ENCODE measurements at places on chromosomes 6 and 20. TPM values are rescaled to one million over a fixed set of nuclear protein-coding genes. Genes with fewer than 3 reads are reported as not detected.

DNA sequence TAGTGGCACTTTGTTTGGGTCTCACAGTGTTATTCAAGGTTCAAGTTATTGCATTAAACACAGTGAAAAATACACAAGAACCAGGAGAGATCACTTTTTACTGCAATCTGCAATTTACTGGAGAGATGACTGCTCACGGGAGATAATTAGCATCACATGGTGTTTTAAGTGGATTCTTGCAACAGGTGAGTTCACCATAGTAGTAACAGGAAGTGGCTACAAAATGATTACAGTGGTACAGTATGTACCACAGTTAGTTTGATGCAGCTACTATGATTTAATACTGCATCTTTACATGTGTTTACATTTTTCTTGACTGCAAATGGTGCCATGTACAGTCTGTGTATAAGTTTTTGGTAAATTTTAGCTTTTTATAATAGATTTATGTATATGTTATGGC, 96.5 kb upstream of the SCP2D1 start:
- no peak for DNase-seq

DNA sequence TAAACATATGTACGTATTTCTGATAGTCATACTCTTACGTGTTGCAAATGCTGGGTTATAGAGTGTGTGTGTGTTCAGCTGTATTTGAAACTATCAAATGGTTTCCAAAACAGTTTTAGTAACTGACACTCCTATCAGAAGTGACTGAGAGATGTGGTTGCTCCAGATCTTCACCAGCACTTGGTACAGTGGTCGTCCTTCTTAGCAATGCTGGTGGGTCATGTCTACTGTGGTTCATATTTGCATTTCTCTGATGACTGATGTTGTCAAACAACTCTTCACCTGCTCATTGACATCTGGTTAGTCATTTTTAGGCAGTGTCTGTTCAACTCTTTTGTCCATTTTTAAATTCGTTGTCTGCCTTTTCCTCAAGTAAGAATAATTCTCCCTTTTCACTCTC, 259.3 kb downstream of the KIF16B start:
- DNase-seq: no peak

GRCh38 chr6:147891671-147892070, 383.2 kb downstream of the SAMD5 start:
- DNase-seq: no peak

- DNase-seq: no peak
These were observed 84.8 kb downstream of the TRMT11 start for GRCh38 chr6:126071000-126071647.

The VSTM2L gene
- total RNA-seq: 17.7 TPM

The MAN1A1 gene
- total RNA-seq: 22.4 TPM

- no peak for DNase-seq
These were observed 203.0 kb downstream of the PLCB1 start for GRCh38 chr20:8335059-8335458.

DNA sequence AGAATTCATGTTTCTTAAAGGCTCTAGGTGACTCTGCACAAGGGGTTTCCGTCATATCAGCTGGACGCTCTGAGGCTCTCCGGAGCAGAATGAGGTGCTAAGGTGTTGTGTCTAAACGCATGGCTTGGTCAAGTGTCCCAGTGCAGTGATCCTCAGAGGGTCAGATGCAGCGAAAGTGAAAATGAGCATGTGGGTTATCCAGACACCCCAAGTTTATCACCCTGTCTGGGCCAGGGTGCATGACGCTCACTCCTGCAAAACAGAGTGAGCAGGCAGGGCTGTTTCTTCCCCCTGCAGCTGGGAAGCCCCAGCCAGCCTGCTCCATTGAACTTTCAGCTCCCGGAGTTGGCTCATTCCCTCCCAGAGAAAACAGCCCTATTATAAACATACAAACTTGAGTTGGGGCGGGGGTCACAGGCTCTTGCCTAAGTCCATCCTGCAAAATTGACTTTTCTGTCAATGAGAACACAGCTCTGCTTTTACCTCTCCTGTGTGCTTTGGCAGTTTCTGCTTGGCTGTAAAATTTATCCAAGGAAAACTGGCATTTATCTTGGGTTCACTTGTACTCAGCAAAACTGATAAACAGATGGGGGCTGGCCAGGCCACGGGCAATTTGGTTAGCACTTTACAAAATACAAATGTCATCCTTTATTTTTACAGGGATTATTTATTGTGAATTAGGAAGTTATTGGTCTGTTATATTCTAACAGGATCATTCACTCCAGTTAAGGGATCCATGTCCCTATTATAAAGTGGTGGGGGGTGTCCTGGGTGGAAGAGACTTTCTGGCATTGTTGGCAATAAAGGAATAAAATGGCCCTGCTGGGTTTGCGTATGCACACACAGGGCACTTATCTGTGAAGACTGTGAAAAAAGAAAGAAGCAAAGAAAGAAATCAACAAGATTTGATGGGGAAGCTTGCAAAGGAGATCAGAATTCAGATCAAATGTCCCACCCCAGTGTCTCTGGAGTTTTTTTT, 154.9 kb downstream of the FOXA2 start:
- no peak for DNase-seq

DNA sequence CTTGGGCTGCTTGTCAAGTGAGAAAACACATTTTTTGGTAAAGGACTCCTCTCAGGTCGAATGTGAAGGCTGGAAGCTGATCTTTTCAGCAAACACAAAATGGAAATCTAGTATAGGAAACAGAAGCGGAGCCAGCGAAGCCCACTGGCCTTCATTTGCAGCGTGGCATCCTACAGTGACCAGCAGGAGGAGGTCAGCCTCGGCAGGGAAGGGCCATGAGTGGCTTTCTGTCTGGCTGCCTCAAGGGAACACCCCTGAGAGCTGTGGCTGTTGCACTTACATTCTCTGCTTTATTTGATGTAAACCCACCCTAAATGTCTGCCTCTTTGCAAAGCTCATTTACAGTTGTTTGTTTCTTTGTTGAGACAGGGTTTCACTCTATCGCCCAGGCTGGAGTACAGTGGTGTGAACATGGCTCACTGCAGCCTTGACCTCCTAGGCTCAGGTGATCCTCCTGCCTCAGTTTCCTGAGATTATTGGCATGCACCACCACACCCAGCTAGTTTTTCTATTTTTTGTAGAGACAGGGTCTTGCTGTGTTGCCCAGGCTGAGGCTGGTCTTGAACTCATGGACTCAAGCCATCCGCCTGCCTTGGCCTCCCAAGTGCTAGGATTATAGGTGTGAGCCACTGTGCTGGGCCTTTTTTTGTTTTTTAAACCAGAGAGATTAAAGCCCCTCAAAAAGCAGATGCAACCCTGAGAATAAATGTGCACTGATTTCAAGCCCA, 322.0 kb upstream of the SOX4 start:
- DNase-seq: no peak

The MCHR2 gene
- not detected for total RNA-seq

GRCh38 chr6:143097224-143097795, 36.6 kb downstream of the AIG1 start:
- no peak for DNase-seq

DNA sequence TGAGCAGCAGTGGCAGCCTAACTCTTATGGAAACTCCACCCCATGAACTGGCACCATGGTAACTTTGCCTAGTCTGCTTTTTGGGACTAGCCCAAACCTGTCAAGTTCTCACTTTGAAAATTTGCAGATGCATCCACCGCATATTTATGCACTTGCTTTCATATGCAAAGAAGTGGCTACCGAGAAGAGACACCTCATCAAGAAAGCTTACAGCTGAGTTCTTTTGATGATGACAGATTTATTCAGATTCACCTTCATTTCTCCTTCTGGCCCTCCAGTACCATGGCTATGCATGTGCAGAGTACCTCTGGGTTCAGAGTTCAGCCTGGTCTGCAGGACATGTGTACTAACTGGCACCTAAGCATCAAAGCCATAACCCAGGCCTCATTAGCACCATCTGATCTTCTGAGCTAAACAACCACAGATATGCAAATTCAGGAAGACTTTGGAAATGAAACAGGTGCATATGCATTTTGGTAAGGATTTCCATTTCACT, 154.3 kb upstream of the TENT5A start:
- no peak for DNase-seq

DNA sequence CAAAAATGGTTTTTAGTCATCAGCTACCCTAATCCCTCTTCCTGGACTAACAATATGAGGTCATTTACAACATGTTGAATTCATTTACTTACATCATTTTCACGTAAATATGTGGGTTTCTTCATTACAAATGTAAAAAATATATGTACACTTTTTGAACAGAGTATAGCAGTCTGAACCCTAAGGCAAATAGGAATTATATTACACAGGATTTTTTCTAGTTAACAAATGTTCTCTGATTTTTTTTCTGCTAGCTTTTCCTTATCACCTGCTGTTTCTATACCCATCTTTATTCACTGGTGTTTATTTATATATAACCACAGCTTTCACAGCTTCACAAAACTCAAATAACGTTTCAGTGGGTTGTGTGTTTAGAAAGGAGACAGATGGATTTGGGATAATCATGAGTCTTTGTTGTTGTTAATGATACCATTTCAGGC, 21.0 kb upstream of the CD2AP start:
- DNase-seq: no peak

- DNase-seq: no peak
These were observed 86.9 kb downstream of the C6orf118 start for GRCh38 chr6:165222315-165223025.

GRCh38 chr6:157535340-157536222, 154.6 kb downstream of the ZDHHC14 start:
- DNase-seq: no peak

- DNase-seq: no peak
These were observed 70.2 kb downstream of the B3GAT2 start for GRCh38 chr6:70886661-70887060.

The CAGE1 gene
- total RNA-seq: 0.11 TPM

- no peak for DNase-seq
These were observed 115.5 kb upstream of the SNX9 start for GRCh38 chr6:157707576-157707975.

The NKX2-2 gene
- not detected for total RNA-seq

- DNase-seq: no peak
These were observed 1.6 kb downstream of the MYLIP start for GRCh38 chr6:16130437-16130891.

DNA sequence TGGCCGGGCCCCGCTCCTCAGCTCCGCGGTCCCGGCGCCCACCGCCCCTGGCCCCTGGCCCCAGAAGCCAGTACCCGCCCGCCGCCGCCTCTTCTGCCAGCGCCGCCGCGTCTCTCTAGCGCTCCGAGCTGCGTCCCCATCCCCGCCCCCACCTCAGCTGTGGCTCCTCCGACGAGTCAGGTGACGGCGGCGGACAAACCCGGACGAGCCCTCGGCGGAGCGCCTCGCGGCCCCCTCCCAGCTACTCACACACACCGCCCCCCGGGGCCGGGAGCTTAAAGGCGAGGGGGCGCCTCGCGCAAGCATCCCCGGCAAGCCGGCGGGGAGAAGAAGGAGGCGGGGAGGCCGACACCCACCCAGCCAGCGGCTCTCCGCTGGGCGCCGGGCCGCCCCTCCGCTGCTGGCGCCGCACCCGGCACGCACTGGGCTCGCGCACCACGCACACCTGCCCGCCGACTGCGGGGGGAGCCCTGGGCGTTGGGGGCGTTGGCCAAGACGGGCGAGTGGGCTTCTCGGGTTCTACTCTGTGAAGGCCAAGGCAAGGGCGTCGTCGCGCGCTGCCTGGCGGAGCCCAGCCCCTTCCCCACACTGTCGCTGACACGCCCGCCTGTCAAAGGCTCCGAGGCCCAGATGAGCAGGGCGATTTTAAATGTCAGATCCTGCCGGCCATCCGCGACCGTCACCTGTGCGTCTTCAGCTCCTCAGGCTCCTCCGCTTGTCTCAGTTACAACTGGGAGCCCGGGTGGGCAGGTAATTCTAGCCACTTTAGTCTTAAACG, at the start of gene SNAP91:
SNAP91 (minus strand) TSS at position 132 of the 778 bp plus-strand sequence. CDS start 1,174 bp downstream, outside the sequence.
- peak; percentile 73 for DNase-seq

DNA sequence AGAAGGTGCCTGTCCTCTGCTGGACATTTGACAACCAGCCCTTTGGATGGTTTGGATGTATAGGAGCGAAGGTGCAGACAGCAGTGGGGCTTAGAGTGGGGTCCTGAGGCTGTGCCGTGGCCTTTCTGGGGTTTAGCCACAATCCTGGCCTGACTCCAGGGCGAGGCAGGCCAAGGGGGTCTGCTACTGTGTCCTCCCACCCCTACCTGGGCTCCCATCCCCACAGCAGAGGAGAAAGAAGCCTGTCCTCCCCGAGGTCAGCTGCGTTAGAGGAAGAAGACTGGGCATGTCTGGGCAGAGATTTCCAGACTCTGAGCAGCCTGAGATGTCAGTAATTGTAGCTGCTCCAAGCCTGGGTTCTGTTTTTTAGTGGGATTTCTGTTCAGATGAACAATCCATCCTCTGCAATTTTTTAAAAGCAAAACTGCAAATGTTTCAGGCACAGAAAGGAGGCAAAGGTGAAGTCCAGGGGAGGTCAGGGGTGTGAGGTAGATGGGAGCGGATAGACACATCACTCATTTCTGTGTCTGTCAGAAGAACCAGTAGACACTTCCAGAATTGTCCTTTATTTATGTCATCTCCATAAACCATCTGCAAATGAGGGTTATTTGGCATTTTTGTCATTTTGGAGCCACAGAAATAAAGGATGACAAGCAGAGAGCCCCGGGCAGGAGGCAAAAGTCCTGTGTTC, 1.3 kb upstream of the CDKN1A start:
- peak; percentile 26 for DNase-seq

The E2F1 gene
- total RNA-seq: 2.3 TPM

GRCh38 chr6:141833001-141833655, 299.6 kb upstream of the GJE1 start:
- DNase-seq: no peak

Data from Right ventricle myocardium inferior (tissue), 1 donor.